ENCODE measurements at places on chromosomes 2 and 18.

DNA sequence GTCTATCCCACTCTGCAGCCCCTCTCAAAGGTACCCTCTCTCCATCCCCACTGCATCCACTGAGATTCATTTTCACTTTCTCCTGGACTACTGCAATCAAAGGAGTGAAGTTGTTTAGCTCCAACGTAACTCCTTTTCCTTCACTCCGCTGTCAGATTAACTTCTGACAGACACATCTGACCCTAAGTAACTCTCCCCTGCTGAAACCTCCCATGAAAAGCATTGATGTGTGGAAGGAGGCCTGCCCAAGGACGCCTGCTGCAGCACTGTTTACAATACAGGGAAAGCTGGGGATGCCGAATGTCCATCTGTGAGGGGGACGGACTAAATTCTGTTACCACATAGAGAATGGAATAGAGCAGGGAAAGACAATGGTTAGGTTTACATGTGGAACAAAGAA is 114.8 kb downstream of the TMEM163 start:
- DNase-seq, result no peak

DNA sequence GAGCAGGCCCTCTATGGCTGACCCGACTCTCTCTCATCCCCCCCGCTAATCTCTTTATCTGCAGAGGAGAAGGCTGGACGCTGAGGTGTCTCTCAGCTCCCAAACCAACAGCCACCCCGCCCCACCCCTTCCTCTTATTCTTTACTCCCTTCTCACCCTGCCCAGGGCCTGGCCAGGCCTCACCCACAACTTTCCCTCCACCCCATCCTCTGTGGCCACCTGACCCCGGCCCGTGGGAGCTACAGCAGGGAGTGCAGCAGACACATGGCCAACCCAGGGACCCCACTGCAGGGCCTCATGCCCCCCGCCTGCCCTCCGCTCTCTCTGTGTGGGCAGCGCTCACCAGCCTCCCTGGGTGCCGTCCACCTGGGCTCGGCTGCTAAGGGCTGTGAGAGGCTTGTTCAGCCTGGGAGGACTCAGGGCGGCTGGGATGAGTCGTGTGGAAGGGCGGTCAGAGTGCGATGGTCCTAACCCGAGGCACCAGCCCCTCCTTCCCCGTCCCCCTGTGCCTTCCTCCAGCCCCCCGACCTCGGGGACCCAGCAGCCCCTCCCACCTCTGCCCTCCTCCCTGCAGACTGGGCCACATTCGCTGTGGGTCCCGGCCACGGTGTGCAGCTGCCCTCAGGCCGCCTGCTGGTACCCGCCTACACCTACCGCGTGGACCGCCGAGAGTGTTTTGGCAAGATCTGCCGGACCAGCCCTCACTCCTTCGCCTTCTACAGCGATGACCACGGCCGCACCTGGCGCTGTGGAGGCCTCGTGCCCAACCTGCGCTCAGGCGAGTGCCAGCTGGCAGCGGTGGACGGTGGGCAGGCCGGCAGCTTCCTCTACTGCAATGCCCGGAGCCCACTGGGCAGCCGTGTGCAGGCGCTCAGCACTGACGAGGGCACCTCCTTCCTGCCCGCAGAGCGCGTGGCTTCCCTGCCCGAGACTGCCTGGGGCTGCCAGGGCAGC is 6.8 kb downstream of the NEU4 start:
- DNase-seq, result no peak

DNA sequence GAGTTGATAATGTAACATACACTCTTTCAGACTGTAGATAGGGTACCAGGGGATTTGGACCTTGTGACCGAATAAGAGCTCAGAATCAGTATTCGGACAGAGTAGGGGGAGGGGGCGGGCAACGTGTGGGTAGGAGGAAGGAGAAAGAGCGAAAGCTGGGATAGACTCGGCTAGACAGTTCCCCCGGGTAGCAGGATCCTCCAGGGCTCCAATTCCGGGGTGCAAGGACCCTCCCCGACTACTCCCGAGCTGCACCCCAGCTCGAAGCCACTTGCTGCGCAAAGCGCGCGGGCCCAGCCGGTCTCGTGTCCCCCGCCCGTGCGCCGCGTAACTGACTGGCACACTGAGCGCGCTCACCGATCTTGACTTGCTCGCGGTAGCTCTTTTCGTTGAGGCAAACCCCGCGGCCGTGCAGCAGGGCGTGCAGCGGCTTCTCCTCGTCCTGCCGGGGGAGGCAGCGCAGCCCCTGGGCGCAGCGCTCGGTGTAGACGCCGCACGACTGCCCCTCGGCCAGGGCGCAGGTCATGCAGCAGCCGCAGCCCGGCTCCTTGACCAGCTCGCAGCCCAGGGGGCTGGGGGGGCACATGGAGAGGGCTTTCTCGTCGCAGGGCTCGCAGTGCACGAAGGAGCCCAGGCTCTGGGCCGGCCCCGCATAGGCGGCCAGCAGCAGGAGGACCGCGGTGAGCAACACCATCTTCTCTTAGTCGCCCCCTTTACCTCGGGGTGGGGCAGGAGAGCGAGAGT is 1.1 kb downstream of the IGFBP5 start:
- no peak for DNase-seq

- DNase-seq, result no peak
Measured at GRCh38 chr2:160368988-160369930, 124.3 kb downstream of the RBMS1 start.

DNA sequence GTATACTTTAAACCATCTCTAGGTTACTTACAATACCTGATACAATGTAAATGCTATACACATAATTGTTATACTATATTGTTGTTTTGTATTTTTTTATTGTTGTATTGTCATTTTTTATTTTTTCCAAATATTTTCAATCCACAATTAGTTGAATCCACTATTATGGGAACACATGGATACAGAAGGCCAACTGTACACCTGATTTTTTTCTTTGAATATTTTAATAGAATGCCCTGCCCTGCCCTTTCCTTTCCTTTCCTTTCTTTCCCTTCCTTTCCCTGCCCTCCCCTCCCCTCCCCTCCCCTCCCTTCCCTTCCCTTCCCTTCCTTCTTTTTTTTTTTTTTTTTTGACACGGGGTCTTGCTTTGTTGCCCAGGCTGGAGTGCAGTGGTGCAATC is 120.2 kb downstream of the SLC4A3 start:
- no peak for DNase-seq

DNA sequence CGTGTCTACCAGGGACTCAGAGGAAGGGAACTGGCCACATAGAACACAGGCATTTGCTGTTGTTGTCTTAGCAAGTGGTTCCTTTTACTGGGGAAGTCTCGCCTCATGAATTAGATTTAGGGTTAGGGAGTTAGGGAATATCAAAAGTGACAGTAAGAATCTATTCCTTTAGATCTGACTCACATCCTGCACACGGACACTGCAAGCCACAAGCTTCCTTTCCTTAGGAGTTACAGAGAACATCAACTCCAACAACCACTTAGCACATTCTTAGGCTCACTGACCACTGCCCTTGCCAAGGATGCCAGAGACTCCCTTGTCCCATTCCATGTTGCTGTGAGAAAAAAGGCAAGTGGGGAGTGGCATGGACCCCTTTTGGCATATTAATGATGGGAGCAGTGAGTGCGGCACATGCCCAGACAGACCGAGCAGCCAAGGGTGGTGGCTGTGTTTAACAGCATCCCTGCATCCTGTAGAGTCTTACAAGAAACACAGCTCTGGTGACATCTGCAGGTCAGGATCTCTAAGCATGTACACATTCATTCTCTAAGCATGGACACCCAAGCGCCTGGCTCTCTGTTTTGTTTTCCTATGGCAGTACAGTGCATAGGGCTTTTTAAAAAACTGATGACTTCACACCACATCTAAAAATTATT is 745.6 kb upstream of the RAB6C start:
- no peak for DNase-seq

GRCh38 chr2:237221443-237221842 is 135.8 kb downstream of the COPS8 start:
- no peak for DNase-seq

- no peak for DNase-seq
Measured at GRCh38 chr2:108594132-108594981, 60.1 kb downstream of the LIMS1 start.

- no peak for DNase-seq
Measured at GRCh38 chr2:54638774-54639187, 84.7 kb upstream of the EML6 start.

DNA sequence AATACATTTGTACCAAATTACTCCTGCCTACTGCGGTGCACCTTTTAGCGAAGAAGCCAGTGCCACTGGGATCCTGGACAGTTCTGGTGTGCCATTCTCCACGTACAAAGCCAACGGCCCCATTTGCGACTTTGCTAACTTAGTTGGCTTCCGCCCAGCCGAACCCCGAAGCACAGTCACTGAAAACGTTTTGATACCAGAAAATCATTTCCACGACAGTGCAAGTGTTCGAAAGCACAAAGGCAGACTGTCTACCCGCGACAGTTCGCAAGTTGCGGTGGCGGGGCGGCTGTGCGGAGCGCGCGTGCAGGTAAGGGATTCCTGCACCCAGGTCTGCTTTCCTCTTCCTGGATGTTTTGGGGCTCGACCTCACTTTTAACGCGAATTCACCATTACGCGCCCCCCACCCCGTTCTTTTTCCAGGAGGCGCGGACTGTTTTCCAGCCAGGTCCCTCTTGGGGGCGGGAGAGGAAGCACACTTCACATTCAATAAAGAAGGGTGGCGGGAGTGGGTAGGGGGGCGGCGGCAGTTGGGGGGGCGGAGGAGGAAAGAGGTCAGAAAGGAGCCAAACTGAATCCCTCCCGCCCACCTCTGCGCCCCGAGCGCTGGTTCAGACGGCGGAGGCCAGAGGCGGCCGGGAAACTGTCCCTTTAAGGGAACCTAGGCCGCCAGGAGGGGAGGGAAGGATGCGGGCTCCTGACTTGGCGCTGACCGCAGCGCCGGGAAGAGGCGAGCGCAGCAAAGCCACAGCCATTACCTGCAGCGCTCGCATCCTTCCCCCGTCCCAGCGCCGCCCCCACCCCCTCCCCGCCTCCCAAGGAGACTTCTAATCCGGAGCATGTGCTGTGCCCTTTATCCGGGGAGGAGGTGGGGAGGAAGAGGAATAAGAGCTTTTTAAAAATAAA is 107.4 kb upstream of the KCTD1 start:
- no peak for DNase-seq

GRCh38 chr18:55778788-55779690 is 191.0 kb upstream of the TCF4 start:
- no peak for DNase-seq

DNA sequence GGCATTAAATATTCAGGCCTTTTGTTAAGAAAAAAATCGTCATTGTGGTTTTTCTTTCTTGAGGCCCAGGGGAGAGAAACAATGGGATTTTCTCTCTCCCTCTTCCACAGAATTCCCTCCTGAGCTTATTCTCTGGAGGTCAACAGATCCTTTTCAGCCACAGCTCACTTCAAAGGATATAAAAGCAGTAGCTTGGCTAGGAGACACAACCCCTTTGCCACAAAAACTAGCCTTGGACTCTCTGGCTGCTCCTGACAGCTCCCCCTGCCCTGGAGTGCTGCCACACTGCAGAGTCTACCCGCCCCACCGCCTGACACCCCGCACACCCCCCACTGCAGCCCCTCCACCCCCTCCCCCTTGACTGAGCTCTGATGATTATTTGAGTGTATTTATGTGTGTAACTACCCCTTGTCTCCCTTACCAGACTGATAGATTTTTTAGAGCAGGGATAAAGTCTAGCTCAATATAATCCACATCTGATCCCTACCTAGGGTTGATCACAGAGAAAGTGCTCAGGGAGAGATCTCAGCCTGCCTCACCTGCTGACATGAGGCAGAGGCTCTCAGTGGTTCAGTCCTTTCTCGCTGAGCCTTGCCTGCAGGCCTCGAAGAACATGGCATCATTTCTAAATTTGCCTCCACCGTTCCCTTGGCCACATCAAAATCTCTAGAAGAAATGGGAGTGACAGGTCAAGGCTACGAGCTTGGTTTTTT is 132.2 kb upstream of the SP5 start:
- DNase-seq, result no peak

DNA sequence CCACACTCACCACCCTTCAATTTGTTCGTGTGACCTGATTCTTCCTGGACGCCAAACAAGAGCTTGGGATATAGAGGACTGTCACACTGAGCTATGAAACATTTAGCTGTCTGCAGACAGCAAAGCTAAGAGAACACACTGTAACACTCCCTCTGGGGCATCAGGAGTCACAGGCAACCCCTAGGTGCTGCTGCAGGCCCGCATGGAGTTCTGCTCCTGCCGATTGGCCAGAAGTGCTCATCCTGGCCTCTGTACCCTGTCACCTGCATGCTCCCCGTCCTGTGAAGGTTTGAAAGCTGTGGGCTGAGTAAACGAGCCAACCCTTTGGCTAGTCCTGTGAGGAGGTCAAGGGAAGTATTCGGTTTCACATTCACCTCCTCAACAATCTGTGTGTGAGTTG is 73.7 kb downstream of the PDK1 start:
- no peak for DNase-seq

GRCh38 chr2:131076707-131077106 is 16.6 kb downstream of the FAM168B start:
- DNase-seq, result no peak

- DNase-seq, result no peak
Measured at GRCh38 chr2:228433721-228434120, 252.2 kb upstream of the SPHKAP start.

GRCh38 chr18:48833701-48834412 is 116.9 kb downstream of the SMAD7 start:
- DNase-seq, result no peak

GRCh38 chr2:226649871-226650660 is 149.6 kb downstream of the IRS1 start:
- DNase-seq, result no peak

DNA sequence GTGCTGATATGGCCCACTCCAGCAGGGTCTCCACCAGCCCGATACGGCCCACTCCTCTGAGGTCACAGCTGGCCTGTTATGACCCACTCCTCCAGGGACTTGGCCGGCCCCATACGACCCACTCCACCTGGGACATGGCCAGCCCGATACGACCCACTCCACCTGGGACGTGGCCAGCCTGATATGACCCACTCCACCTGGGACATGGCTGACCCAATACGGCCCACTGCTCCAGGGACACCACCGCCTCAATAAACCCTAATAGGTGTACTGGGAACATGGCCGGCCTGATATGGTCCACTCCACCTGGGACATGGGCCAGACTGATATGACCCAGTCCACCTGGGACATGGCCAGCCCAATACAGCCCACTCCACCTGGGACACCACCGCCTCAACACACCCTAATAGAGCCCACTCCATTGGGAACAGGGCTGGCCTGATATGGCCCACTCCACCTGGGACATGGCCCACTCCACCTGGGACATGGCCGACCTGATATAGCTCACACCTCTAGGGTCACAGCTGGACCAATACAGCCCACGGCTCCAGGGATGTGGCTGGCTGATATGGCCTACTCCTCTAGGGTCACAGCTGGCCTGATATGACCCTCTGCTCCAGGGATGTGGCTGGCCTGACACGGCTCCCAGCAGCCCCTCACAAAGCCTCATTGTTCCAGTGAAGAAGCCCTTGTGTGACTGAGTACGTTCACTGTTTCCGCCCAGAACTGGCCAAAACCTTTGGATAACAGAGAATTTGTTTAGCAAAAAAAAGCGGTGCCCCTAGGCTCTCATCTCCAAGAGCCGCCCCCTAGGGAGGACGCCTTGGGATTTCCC is 245.6 kb downstream of the HDAC4 start:
- no peak for DNase-seq
